ENCODE measurements at places on chromosomes 4 and X. TPM values are rescaled to one million over a fixed set of nuclear protein-coding genes. Genes with fewer than 3 reads are reported as not detected.

The STBD1 gene
- 1.6 TPM for total RNA-seq

The OPN1MW3 gene
- not detected for total RNA-seq

The TBC1D8B gene
- total RNA-seq, result 0.23 TPM

The PCYT1B gene
- total RNA-seq, result not detected

The SLITRK4 gene
- not detected for total RNA-seq

The RNF128 gene
- not detected for total RNA-seq

The MRPL1 gene
- 45.6 TPM for total RNA-seq

The CENPE gene
- total RNA-seq, result 71.0 TPM

The FLNA gene
- total RNA-seq, result 1,371 TPM

The GPRIN3 gene
- 40.6 TPM for total RNA-seq

The S100G gene
- not detected for total RNA-seq

The PITX2 gene
- total RNA-seq, result not detected

The SMAD1 gene
- 0.65 TPM for total RNA-seq

The COL25A1 gene
- total RNA-seq, result not detected
